ENCODE measurements at places on chromosomes 2 and 18.

- no peak for DNase-seq
These were observed 972 bp upstream of the IGFBP5 start for GRCh38 chr2:216696321-216696720.

DNA sequence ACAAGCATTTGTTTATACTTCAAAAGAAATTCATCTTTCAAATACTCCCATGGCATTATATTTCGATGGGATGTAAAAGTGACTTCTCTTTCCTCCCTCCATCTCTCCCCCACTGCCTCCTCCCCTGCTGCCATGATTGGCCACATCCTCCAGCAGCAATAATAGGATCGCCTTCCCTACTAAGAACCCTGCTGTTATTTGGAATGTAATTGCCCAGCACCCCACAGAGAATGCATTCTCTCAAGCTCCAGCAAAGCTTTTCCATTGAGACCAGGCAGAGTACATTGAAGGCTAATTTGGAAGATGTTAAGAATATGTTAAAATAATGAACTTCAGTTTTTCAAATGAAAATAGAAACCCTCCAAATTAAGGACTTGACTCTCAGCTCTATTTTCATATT lies 375.4 kb upstream of the ACVR2A start:
- DNase-seq, result no peak

GRCh38 chr18:57915865-57916582 lies 112.9 kb upstream of the ATP8B1 start:
- peak; percentile 86 for DNase-seq

- no peak for DNase-seq
These were observed 576.7 kb upstream of the ZEB2 start for GRCh38 chr2:145096582-145096981.

DNA sequence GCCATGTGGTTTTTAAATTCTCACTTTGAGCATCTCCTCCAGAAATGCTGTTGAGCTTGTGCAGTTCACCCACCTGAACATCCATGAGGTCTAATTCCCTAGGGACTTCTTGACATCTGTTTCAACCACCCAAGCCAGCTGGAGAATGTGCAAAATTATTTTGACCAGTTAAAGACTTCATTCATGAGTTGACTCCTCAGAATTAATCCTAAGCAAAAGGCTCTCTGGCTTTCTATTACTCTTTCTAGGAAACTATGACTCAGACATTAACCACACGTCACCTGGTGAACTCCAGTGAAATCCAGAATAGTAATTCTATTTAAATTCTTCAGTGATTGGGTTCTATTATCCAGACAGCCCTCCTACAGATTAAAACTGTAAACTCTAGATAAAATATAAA lies 247.5 kb downstream of the NBAS start:
- DNase-seq, result peak; percentile 59

GRCh38 chr2:20106746-20107145 lies 55.3 kb upstream of the LAPTM4A start:
- peak; percentile 58 for DNase-seq

- DNase-seq, result no peak
These were observed 62.9 kb downstream of the PDCL3 start for GRCh38 chr2:100625717-100626116.

- peak; percentile 46 for DNase-seq
These were observed 106.5 kb downstream of the ZNF532 start for GRCh38 chr18:58970943-58971790.

DNA sequence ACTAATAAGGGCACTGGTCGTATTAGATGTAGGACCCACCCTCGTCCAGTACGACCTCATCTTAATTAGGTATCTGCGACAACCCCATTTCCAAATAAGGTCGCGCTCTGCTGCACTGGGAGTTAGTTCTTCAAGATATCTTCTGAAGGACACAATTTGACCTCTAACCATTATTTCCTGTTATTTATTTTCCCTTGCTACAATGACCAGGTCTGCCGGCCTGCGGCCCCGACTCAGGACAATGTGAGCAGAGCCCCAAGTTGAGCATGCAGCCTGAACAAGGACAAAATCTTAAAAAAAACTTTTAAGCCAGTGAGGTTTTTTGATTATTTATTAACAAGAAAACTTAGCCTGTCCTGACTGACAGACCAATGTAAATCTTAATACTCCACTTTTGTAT lies 107.6 kb downstream of the SMIM21 start:
- DNase-seq, result no peak

DNA sequence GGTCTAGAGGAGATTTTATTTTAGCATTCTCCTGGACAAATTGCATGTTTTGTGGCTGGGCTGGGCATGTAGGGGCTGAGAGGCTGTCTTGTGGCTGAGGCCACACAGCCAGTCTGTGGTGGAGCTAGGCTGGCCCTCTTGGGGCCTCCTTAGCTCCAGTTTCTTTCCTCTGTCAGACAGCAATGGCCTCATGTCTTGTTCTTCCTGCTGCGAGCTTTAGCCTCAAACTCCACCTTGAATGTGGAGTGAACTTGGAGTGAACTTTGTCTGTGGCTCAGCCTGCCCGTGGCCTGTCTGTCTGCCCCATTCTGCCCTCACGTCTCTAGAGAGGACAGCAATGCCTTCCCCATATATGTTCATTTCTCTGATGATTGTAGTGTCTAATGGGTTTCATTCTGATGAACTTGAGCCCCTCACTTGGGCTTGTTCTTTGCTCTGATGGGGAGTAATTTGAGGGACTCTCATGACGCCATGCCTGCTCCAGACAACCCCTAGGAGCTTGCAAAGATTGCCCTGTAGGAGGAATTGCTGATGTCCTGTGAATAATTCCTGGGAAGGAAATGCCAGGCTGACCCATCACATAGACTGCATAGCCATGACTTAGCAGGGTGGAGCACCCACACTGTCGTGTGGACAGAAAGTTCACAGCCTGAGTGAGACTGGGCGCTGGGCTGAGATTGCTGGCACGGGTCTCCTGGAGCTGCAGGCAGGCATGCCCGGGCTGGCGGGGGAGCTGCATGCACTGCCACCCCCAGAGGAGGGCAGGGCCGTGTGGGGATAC lies 42.6 kb downstream of the ASAP2 start:
- no peak for DNase-seq

DNA sequence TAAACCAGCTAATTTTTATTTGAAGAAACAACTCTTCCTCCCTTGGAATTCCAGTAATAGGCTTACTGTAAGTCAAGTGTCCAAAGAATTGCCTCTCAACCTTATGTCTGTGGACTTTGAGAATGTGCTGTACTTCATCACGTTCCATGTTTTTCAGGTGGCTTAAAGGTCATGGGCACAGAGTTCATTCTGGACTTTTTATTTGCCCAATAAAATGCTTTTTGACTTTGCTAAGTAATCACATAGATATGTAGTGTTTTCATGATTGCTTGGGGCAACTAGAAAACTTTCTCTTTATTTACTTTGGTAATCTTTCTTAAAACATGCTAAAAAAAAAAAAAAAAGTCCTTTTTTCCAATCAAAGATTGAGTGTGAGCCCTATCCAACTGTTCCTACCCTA lies 10.4 kb upstream of the DNAH7 start:
- DNase-seq, result no peak

DNA sequence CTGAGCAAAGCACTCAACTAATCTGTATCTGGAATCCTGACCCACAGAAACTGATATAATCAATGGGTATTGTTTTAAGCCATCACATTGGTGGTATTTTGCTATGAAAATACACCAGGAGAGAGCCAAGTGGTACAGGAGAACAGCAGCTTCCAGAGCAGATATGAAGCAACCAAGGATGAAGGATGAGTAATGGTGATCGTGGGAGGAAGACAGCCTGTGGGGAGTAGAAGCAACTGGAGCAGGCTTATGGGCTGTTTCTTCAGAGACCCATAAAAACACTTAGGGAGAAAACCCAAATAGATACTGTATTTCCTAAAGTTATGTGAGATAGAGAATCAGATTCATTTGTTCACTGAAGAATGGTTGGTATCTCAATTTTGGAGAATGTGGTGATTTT lies 330.8 kb downstream of the NUP35 start:
- DNase-seq, result no peak

Data from NCI-H2171 (cell line).